ENCODE measurements at places on chromosomes 2 and 18.

DNA sequence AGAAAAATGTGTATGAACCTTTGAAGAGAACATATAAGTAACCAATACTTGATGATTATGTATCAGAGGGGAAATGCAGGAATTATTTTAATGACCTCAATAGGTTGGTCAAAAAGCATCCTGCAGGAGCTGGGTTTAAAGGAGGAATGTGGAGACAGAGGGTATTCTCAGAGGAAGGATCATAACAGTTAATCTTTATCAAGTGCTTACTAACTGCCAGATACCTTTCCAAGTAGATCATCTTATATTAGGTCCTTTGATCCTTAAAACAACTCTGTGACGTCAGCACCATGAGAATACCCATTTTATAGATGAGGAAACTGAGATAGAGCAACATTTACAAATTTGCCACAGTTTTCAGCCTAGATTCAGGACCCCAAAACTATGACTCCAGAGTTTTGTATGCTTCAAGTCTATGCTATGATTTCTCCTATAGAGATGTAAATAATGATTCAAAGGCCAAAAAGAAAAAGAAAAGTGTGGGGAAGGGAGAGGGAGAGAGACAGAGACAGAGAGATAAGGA lies 3.0 kb downstream of the RFTN2 start:
- no peak for DNase-seq

DNA sequence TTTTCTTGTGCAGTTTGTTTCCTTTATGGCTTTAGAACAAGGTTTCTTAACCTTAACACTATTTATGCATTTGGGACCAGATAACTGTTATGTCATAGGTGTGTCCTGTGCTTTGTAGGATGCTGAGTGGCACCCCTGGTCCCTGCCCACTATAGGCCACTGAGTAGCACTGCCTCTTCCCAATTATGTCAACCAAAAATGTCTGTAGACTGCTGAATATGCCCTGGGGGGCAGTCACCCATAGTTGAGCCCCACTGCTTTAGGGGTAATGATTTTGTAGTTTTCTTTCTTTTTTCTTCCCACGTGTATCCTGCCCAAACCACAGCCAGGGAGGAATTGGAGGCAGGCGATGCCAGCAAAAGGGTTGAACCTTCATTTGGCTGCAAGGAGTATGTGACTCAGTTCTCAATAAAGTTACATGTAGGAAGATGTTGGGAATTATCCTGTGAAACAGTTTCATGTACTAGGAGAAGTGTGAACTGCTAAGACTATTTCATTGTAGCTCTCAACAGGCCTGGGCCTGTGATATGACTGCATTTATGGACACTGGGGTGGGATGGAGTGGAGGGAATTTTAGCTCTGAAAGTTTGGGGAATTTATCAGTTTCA lies 65.7 kb downstream of the FMNL2 start:
- DNase-seq, result no peak

GRCh38 chr2:154449951-154450658 lies 248.4 kb upstream of the KCNJ3 start:
- DNase-seq, result no peak

- no peak for DNase-seq
These were observed 6.3 kb downstream of the MSGN1 start for GRCh38 chr2:17822445-17823117.

- DNase-seq, result no peak
These were observed 180.9 kb downstream of the TRABD2A start for GRCh38 chr2:84700006-84700405.

GRCh38 chr18:76502551-76502950 lies 7.5 kb upstream of the ZNF516 start:
- no peak for DNase-seq

DNA sequence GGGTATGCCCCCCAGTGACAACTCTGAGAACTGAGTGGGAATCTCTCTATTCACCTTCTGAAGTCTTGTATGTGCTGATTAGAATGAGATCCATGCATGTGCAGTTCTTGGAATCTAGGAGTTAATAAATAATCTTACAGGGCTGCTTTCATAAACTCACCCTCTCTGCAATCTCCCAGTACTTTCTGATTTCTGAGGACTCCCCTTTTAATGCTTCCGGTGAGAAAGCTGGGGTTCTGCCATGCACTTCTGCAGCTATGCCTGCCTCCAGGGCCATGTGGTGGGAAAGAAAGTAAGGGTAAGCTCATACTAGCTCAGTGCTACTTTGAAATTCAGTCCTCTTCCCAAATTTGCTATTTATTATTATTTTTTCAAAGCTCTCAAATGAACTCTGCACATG lies 432.9 kb downstream of the MTX2 start:
- no peak for DNase-seq

- no peak for DNase-seq
These were observed 255.1 kb downstream of the DOK6 start for GRCh38 chr18:69655816-69656215.

Data from AG09319 (cell line).